NCI-H1930 (cell line): ENCODE measurements at places on chromosomes 7 and 10.

DNA sequence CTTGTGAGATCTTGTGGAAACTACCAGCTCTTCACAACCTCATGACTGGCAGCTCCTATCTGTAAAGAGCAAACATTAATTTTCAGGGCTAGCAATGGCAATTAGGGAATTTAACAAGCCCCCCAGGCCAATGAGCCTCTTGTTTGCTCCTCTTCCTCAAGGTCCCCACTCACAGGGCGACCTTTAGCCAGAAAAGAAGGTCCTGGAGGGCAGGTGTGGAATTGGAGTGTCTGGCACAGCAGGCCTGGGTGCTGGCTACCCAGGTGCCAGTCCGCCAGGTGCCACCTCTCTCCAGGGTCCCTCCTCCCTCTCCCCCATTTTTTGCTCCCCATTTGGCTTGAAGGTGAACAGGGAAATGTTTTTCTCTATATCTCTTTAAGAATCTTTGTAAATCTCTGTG, 1.9 kb upstream of the CEP55 start:
- no peak for DNase-seq

DNA sequence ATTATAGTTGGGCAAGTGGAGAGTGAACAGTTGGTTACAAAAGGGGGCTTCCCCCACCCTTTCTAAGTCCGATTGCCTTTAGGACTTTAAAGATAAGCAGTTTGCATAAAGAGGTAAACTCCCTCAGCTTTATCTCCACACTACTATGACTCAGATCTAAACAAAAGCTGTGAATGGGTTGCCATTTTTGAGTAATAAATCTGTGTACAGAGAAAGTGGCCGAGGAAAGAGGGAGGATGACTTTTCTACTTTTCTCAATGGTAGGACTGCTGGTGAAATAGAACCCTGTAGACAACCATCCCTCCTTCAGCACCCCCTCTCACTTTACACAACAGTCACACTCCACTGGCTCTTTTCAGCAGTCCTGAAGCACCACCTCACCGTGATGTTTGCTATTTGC, 71.2 kb downstream of the DNMBP start:
- DNase-seq = no peak

DNA sequence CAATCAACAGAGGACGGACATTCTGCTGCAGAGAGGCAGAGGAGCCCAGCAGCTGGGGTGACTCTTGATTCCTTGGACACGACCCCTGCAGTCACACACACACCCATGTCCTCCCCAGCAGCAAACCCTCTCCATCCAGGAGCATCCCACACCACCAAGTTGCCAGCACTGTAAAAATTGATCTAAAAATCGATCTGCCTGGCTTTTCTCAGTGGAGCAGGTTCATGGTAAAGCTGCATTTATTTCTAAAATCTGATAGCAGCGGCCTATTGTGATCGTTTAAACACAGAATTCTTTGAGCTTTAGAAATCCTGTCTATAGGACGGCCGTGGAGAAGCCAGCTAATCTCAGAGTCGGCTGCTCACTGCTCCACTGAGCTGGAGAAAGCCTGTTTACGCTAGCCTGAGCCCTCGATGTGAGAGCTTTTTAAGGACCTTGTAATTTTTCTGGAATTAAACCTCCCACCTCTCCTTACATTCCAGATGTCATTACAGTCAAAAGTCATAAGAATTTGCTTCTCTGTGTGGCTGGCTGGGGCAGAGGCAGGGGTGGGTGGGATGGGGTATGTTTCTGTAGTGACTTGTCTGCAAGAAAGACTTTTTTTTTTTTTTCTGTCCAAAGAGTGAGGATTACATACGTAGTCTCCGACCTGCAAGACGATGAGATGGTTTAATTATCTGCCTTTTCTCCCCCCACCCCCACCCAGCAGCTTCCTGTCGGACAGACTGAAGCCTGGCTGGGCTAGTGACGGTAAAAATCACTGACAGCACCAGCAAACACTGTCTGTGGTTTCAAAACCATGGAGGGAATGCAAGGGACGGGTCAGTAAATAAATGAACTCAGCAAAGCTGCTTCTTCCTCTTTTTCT, 31.6 kb downstream of the TRIM8 start:
- no peak for DNase-seq

DNA sequence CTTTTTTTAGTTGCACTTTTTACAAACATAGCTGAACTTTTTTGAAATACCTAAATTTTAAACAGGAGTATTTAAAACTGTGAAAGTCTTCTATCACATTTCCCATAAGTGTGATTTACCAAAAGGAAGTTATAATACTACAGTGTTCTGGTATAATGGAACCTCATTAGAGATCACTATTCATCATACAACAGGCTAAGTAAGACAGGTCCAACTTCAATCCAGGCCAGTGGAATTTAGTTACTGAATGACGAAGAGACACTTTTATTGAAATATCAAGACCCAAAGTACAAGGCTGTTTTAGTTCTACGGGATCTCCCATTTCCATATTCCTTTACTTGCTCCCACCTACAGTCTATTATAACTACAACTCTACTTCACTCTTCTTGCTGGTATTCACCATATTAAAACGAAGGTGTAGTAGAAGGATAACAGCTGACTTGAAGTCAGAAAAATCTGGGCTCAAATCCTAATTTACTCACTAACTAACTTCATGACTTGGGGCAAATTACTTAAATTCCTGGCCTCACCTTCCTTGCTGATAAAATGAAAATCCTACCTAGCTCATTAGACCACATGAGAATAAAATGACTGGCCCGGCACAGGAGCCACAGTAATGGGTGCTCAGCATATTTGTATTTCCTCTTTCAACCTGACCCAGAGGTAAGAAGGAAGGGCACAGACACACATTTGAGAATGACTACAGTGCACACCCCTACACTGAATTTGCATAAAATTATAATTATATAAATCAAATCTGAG, 21.6 kb downstream of the GPAM start:
- no peak for DNase-seq

DNA sequence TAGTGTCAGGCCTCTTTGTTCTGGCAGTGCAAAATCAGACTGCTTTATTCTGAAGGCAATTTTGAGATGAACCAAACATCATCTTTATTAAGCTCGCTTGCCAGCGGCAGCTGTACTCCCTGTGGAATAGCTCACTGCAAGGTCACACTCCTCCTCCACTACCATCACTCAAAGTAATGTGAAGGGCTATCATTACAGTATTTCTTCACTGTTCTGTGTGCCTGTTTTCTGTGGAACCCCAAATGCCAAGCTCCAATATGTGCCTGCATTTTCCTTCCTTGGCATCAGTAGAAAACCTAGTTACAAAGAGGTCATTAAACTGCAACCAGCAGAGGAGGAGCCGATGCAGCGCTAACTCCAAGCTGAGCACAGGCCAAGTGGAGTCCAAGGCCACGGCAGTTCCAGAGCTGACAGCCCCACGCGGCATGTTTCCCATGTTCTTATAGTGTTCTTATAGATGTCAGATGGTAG, 21.4 kb downstream of the BCCIP start:
- no peak for DNase-seq

DNA sequence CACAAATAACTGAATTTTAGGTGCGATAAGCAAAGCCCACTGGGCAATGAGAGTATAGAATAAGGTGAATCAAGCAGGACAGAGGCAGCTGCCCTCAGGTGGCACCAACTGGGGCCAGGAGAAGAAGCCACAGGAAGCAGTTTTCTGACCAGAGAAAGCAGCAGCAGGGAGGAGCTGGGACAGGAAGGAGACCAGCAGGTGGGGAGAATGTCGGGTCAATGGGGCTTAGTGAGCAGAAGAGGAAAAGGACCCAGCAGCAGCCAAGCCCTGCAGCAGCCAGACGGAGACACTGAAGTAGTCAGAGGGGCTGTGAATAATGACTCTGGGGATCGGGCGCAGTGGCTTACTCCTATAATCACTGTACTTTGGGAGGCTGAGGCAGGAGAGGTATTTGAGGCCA, 209.6 kb upstream of the SH2B2 start:
- no peak for DNase-seq

DNA sequence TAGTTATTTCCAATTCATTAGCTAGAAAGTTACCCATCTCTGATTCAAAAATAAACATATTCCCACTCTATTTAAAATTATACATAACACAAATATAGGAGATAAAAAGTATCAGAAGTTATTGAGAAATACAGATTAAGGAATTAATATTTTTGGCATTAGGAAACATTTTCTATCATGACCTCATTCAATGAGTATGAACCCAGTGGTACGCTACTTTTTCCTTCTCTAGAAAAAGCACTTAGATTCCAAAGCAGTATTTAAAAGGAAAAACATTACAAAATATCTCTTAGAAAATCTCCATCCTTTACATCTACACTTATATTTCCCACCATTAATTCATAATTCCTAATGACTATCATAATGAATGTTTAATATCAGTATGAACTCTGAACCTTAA, 240.6 kb upstream of the GNAI1 start:
- no peak for DNase-seq

DNA sequence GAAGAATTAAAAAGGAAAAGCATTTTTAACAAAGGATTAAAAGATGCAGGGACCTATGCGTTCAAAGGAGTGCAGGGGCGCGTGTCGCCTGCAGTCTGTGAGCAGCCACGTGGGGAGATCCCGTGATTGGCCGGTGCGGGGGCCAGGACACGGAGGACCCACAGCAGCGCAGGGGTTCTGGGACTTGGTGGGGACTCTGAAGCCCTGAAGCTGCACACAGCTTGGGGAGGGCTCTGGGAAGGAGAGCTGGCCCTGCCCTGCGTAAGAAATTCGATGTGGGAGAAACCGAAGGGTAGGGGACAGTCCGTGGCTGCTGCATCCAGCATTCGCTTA, 268.1 kb downstream of the KLF6 start:
- DNase-seq = no peak

GRCh38 chr10:122494833-122495232, 33.5 kb downstream of the HTRA1 start:
- no peak for DNase-seq

DNA sequence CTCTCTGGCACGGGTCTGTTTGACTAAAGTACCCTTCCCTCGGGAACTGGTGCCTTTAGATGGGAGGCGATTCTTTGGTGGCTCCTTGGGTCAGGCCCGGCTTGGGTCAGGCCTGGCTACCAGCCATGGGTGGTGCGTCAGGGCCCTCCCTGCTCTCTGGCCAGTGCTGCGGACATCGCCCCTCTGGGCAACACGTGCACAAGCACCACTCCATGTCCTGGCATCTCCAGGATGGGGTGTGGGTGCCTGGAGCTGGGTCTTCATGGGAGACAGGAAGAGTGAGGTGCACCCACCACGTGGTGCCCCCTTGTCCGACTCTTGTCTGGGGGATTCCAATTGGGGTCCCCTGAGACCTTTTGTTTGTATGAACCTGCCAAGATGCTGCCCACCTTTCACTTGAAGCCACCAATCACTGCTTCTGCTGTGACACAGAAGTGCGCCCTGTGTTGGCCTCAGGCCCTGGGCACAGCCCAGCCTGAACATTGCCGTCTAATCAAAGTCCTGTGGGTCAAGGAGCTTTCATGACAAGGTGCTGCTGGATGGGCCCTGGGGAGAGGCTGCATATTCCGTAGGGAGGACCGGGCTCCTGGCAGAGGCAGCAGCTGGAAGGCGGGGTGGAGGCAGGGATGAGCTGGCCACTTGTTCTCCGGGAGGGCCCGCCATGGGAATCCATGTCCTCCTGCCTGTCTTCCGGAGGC, 11.1 kb upstream of the PWWP2B start:
- DNase-seq = no peak

GRCh38 chr7:118286131-118286530, 61.6 kb downstream of the ANKRD7 start:
- no peak for DNase-seq

DNA sequence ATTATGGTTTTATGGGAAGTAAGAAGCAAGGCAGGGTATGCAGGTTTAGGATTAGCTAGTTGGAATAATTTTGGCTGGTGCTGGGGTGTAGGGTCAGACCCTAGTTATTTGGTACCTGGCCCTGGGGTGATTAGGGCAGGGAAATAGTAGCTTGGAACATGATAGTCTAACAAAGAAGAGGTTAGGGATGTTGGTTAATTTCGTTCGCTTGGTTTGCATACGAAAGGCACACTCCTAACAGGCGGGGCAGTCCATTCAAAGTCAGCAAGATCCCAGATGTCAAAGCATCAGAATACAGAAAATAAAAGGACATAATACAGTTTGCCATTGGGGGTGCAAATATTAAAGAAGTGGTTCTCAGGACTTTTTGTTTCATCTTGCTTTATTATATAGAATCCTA, 55.7 kb upstream of the ITPRID1 start:
- DNase-seq = no peak
